ENCODE measurements at places on chromosomes 7 and 10. TPM values are rescaled to one million over a fixed set of nuclear protein-coding genes. Genes with fewer than 3 reads are reported as not detected.

- no peaks in the 10 kb centered on the region for H3K4me1 ChIP-seq
- H3K27me3 ChIP-seq: no peaks in the 10 kb centered on the region
- no peak overlapping the region for H3K4me3 ChIP-seq
- DNase-seq: no peak
- no peak overlapping the region for H3K27ac ChIP-seq
Observed at GRCh38 chr10:56928714-56929113, 567.7 kb upstream of the ZWINT start.

Gene TMEM176A
- 71.8 TPM for total RNA-seq

Gene GARIN1A
- total RNA-seq: 1.6 TPM

DNA sequence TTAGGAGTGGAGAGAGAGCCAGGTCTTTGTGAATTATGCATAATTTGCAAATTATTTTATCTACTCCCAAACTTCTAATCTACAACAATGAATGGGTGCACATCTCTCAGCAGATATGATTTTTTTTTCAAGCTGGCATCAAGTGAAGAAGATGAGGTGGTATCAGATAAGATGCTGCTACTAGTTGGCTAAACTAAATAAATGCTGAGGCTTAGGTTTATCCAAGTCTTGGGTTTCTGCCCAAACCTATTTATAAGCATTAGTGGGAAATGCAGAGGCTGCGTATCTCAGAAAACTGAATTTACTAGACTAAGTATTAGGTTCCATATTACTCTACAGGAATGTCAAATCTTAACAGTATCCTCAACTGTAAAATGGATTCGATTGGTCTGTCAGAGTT, 703.0 kb upstream of the CELF2 start:
- DNase-seq: no peak
- no peak overlapping the region for H3K4me3 ChIP-seq
- H3K27me3 ChIP-seq: no peaks in the 10 kb centered on the region
- H3K4me1 ChIP-seq: no peaks in the 10 kb centered on the region
- no peaks in the 10 kb centered on the region for H3K36me3 ChIP-seq

DNA sequence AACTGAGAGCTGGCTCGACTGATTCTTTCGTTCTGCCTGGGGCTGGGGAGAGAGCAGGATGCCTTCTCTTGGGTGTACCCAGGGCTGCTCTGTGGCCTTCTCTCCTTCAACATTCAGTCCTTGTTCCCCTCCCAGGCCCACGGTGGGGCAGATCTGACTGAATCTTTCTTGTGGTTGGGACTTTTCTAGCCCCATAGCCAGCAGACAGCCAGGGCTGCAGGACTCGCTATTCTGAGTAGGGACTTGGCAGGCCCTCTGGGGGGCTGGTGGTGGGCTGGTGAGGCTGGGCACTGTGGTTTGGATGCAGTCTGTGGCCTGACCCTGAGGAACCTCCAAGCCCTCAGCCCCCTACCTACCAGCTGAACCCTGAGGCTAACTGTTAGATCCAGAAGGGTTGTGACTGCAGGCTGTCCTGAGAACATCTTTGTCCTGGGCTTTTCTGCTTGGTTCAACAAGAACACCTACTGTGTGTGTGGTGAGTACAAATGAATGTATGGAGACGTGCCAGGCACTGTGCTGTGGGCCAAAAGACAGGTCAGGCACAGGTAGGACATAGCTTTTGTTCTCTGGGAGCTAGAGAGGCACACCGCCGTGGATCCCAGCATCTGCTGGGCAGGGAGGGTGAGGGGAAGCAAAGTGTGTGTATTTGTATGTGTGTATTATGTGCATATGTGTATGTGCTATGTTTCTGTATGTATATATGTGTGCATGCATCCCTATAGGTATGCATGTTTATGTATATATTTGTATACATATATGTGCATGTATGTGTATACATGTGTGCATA, 2.1 kb upstream of the PALD1 start:
- DNase-seq: no peak
- no peaks in the 10 kb centered on the region for H3K36me3 ChIP-seq
- H3K27me3 ChIP-seq: no peaks in the 10 kb centered on the region

GRCh38 chr10:72291019-72291532, 17.4 kb downstream of the DDIT4 start:
- no peaks in the 10 kb centered on the region for H3K36me3 ChIP-seq
- DNase-seq: no peak
- H3K27ac ChIP-seq: no peak overlapping the region
- H3K4me3 ChIP-seq: no peak overlapping the region
- no peaks in the 10 kb centered on the region for H3K27me3 ChIP-seq

Gene THNSL1
- total RNA-seq: 7.5 TPM

DNA sequence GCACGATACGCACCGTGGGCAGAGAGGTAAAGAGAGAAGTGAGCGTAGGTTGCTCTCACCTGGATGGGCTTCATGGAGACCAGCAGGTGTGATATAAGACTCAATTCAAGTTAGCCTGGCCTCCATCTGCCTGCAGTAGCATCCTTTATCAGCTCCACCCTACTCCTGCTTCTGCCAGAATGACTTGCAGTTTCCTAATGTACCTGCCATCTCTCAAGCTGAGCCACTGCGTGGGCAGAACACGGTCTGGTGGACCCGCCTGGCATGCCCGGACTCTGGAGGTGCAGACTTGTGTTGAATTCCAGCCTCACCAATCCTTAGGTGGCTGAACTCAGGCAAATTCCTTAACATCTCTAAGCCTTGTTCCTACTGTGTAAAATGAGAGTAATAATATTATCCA, 64.3 kb downstream of the STEAP1B start:
- H3K36me3 ChIP-seq: no peaks in the 10 kb centered on the region
- H3K27me3 ChIP-seq: no peaks in the 10 kb centered on the region
- DNase-seq: no peak
- H3K4me3 ChIP-seq: no peak overlapping the region
- no peaks in the 10 kb centered on the region for H3K4me1 ChIP-seq
- no peak overlapping the region for H3K27ac ChIP-seq

- H3K27ac ChIP-seq: no peak overlapping the region
- no peak for DNase-seq
- H3K4me3 ChIP-seq: no peak overlapping the region
- H3K4me1 ChIP-seq: no peaks in the 10 kb centered on the region
- no peaks in the 10 kb centered on the region for H3K36me3 ChIP-seq
Observed at GRCh38 chr7:104137971-104138370, 69.8 kb downstream of the ORC5 start.
